Stimulated activated CD4-positive, alpha-beta T cell treated with anti-CD3 and anti-CD28 coated beads, Interleukin-4, amount 100 ng/mL, for 24 hours (primary cell): ENCODE measurements at places on chromosomes 1 and 21.

- no peak for DNase-seq
Measured at GRCh38 chr1:33850481-33850880, 13.4 kb upstream of the HMGB4 start.

- no peak for DNase-seq
Measured at GRCh38 chr1:98458511-98459485, 202.7 kb upstream of the SNX7 start.

DNA sequence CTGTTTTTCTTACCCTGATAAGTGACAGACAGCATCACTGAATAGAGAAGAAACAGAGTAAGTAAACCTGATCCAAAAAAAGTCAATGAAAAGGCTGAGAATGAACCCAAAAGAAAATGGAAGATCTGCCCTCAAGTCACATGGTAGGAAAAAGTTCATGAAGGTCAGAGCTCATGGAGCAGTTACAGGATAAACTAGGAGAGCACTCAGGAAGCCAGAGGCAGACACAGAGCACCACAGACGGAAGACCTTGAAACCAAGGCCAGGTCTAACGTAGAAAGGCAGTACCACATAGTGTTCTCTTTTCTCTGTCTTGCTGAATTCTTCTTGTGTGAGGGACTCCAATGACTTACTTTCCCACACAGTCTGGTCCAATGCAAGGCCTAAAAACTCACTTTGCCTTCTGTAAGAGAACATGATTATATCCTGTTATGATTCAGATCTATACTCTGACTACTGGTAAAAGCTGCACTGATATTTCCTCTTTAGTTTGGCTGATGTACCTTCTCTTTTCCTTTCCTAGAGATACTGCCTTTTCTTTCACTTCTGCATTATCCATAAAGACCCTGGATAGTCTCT is 40.8 kb downstream of the RTCA start:
- no peak for DNase-seq

DNA sequence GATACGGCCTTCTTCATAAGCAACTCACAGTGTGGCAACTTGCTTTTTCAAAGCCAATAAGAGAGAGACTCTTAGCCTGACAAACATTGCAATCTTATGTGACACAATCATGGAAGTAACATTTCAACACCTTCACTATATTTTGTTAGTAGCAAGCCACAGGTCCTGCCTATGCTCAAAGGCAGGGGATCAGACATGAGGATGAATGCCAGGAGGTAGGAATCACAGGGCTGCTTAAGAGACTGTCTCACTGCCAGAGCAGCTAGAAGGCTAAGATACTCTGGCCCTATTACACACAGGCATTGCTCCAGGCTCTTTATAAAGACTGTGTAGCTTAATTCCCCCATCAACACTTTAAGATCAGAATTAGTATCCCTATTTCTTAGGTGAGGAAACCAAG is 236.2 kb upstream of the KAZN start:
- no peak for DNase-seq

DNA sequence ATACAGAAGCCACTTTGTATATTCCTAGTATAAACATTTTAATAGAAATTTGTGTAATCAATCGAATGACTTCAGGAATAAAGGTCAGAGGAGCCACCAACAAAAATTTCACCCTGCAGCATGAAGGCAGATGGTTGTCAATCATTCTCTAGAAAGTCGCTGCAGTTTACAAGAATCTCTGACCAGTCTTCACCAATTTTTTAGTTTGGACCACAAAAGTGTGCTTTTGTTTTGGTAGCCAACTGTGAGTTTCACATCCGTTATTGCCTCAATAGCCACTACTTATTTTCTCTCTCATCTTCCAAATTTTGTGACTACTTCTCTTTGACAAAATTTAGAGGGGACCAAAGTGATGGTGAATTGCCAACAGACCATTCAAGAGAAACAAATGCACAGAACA is 1155.6 kb downstream of the AMY1C start:
- no peak for DNase-seq

DNA sequence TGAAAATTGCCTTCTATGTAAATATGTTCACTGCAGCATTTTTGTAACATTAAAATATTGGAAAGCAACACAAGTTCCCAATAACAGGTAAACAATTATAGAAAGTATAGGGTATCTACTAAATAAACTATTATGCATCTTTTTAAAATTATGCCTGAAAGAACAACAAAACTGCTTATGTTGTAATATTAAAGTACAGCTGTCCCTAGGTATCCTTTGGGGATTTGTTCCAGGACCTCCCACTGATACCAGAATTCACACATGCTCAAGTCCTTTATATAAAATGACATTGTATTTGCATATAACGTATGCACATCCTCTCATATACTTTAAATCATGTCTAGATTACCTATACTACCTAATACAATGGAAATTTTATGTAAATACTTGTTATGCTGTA is 121.8 kb upstream of the TNFSF4 start:
- DNase-seq: no peak

- no peak for DNase-seq
Measured at GRCh38 chr1:201889090-201889968, 631 bp downstream of the SHISA4 start.

GRCh38 chr1:183027791-183028190 is 4.6 kb downstream of the LAMC1 start:
- no peak for DNase-seq

- no peak for DNase-seq
Measured at GRCh38 chr1:3180915-3181314, 111.9 kb downstream of the PRDM16 start.

- DNase-seq: no peak
Measured at GRCh38 chr1:96387785-96388184, 333.8 kb upstream of the PTBP2 start.

GRCh38 chr1:93177991-93178390 is 2.2 kb downstream of the TMED5 start:
- no peak for DNase-seq

- no peak for DNase-seq
Measured at GRCh38 chr1:6505367-6506209, 14.1 kb upstream of the PLEKHG5 start.

GRCh38 chr1:181149326-181150125 is 61.0 kb downstream of the IER5 start:
- peak; percentile 65 for DNase-seq

DNA sequence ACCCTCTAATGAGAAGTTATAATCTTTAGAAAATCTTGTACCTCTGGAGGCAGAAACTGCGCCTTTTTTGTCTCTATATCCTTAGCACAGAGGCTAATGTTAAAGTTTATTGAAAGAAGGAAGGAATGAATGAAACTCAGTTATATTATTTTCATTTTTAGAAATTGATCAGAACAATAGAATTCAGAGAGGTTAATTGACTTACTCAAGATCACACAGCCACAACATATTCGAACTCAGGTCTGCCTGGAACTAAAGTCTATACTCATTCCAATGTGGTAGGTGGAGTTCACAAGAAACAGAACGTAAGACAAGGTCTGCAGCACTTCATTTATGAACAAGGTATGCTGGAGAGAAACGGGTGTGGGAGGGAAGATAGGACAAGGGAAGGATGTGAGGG is 23.0 kb upstream of the ITPKB start:
- DNase-seq: no peak

DNA sequence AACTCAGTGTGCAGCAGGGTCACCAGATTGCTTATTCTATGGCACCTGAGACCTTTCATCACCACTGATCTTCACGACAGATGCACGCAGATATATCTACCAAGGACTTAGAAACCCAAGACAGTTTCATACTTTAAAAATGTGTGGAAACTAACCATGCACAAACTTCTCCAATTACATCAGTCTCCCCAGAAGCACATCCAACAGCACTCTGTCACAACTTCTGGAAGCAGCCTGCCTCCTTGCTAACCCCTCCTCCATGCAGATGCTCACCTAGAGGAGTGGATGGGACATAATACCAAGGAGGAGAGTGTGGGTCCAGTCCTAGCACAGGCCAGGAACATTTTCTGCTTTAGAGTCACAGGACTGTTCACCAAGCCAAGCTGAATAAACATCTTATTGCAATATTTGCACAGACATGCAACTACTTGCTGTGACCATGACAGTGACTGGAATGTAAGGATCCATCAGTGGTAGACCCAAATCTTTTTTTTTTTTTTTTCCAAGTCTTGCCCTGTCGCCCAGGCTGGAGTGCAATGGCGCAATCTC is 69.4 kb downstream of the HIVEP3 start:
- DNase-seq: no peak

GRCh38 chr21:42843056-42843455 is 36.3 kb downstream of the WDR4 start:
- no peak for DNase-seq

DNA sequence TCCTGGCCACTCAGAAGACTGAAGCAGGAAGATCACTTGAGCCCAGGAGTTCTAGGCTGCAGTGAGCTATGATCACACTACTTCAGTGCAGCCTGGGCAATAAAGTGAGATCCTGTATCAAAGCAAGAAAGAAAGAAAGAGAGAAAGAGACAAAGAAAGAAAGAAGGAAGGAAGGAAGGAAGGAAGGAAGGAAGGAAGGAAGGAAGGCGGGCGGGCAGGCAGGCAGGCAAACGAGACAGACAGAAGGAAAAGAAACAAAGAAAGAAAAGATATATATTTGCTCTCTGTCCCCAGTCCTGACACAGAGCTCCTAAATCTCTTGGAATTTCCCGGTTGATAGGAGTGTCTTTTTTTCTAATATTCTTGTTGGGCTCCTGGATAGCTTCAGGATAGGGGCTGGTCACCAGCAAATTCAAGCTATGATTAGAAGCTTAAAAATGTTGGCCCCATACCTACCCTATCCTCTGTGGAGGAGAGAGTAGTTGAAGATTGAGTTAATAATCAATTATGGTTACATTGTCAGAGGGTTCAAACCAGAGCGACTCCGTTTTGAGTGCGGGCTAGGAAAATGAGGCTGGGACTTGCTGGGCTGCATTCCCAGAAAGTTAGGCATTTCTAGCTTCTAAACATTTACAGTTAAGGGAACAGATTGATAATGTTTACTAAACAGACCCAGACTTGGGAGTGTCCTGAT is 3.3 kb upstream of the MIGA1 start:
- no peak for DNase-seq

- no peak for DNase-seq
Measured at GRCh38 chr1:243580072-243580471, 270.0 kb downstream of the AKT3 start.

GRCh38 chr1:202810193-202810614 is 550 bp upstream of the PCAT6 start:
- DNase-seq: no peak

DNA sequence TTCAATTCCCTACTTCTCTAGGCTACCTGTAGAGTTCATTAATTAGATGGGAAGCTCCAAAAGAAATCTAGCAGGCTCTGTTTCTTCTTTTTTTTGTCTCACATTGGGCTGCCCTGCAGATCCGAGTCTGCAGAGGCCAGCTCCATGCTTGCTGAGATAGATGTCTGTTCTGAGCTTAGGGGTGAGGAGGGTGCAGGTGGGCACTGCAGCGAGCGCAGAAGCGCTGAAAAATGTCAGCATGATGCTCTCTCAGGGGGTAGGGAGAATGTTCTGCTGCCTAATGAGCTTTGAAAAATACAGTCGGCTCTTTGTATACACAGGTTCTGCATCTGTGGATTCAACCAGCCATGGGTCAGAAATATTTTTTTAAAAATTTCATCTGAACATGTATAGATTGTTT is 56.8 kb upstream of the KCNA3 start:
- DNase-seq: no peak

DNA sequence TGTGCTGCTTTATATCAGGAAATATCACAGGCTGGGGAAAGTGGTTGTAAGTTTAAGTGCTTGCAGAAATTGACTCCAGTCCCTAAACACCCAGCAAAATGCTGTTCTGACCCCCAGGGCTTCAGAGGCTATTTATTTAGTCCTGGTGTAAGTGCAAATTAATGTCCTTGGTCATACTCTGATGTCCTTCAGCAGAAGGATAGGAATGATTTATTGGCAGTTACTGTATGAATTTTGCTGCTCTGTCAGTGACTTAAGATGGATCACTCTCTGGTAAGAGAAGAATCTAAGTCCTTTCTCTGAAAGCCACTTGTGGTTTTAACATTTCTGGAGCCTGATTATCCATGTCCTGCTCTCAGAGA is 21.9 kb downstream of the FAM20B start:
- DNase-seq: no peak

GRCh38 chr1:183300395-183300794 is 114.3 kb downstream of the LAMC2 start:
- no peak for DNase-seq

GRCh38 chr1:166988974-166989515 is at the start of gene MAEL:
TSS of gene MAEL (plus strand) at chr1:166989280. CDS start at chr1:166989353, 73 bp downstream.
- no peak for DNase-seq

- peak; percentile 97 for DNase-seq
Measured at GRCh38 chr1:12177999-12178441, 11.2 kb downstream of the TNFRSF1B start.

DNA sequence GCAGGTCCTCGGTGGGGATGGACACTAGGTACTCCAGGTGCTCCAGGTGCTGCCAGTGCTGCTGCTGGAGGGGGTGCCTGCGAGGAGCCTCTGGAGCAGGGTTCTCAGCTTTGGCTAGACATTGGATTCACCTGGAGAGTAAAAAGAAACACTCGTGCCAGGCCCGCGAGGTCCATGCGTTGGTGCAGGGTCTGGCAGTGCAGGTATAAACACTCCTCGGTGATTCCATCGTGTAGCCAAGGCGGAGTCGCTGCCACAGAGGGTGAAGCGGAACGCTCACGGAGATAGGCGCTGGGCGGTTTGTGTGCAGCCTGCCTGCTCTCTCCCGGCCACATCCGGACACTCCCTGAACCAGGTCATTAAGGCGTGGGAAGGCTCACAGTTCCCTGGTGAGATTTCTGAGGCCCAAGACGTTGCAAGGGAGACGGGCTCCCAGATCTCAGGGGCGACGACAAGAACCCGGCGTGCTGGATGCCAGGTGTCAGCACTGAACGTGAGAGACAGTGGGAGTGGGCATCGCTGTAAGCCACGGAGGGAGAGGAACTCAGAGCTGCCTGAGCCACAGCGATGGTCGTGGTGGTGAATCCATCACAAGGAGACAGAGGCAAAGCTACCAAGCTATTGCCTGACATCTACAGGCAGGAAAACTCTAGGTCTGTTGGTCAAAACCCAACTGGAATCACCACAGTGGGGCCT is 17.2 kb upstream of the SUMO3 start:
- DNase-seq: no peak

DNA sequence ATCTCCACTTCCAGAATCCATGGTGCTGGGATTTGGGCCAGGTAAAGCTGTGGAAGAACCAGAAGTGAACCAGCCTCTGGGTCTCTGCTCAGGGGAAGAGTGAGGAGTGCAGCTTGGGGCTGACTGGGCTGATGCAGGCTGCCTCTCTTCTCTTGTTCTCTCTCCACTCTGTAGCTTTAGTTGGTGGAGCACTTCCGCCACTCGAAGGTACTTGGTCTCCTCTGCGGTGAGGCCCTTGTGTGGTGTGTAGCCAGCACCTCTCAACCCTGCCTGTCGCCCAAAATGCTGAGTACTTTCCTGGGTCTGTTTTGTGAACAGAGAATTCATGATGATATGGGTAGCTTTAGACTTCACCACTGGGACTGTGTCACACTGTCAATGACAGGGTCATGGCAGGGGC is 63.2 kb downstream of the URB2 start:
- DNase-seq: no peak
